Activated naive CD4-positive, alpha-beta T cell treated with anti-CD3 and anti-CD28 coated beads for 36 hours (primary cell): ENCODE measurements at places on chromosomes 4 and X. TPM values are rescaled to one million over a fixed set of nuclear protein-coding genes. Genes with fewer than 3 reads are reported as not detected.

GRCh38 chr4:117001077-117001476, 84.3 kb downstream of the TRAM1L1 start:
- no peak for DNase-seq

GRCh38 chr4:10584042-10584441, 100.5 kb downstream of the CLNK start:
- no peak for DNase-seq

DNA sequence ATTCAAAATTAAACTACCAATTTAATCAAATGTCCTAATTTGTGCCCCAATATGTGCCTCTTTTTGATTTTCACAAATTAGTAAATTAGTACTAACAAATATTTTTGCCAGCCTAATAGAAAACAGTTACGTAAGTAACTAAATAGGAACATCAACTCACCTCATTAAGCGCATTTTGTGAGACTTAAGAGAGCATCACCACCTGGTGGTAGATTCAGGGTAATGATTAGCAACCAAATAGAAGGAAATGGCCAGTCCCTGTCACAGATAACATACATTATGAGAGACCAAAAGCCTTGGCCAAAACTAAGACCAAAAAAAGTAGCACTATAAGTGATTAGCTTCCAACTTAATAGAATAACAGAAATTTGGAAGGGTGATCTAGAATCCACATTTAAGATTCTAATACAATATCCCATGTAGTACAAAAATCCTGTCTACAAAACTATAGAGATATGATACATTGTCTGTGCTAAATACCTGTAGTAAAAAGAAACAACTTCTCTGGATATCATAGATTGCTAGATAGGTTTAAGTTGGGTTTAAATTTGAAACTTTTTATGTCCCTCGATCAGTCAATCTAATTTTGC, 46.7 kb downstream of the C4orf46 start:
- peak; percentile 12 for DNase-seq

DNA sequence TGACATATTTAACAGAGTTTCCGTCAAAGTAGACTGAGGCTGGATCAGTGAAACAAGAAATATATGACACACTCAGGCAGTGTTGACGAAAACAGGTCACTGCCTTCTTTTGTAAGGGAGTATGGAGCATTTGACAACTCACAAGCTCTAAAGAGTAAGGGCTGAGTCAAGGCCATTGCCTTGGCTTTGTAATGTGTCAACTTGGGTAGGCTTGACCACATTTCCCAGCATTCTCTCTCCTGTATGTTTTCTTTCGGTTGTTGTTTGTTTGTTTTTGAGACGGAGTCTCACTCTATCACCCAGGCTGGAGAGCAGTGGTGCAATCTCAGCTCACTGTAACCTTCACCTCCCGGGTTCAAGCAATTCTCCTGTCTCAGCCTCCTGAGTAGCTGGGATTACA, 125.0 kb upstream of the MBNL3 start:
- no peak for DNase-seq

DNA sequence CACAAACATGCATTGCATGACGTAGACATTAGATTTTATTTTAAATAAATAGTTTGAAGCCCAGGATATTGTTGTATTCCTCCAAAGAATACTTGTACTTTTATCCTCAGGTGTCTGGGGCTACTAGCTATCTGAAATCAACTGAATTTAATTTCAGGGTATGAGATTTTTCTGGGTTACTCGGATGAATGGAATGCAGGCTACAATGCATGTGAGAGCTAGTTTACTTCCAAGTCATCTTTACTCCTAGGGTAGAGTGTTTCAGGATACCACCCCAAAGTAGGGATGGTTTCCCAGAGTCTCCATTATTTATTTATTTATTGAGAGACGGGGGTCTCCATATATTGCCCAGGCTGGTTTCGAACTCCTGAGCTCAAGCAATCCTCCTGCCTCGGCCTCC, 66.4 kb downstream of the HPRT1 start:
- DNase-seq, result no peak

Gene VCX
- not detected for total RNA-seq

Gene MAGEB2
- total RNA-seq, result not detected

Gene UTP3
- total RNA-seq, result 20.0 TPM
